Psoas muscle (tissue), 8 donors: ENCODE measurements at places on chromosomes 3 and 15.

DNA sequence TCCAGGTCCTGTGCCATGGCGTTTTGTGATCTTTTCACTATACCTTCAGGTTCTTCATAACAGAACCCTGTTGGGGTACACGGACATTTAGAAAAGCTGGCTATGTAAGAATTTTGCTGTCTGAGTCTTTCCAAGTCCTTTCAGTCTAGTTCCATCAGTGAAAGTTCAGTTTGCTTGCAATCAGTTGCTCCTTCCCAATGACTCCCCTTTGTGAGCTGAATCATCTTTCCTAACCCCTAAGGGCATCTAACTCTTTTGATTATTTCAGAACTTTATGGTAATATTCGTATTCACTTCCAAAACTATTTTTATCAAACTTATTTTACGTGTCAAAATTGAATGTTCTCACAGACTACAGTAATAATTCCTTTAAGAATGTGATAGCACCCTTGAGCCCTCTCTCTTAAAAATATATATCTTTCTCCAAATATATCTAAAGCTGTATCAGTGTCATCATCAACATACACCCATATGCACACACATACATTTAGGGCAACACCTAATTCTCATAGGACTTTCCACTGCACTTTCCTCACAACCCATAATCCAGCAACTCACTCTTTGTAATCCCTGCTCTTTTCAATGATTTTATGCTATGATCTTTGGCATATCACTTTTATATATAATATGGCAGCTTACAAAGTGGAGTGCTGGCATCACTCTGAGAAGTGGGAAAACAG, 263.7 kb downstream of the GBE1 start:
- no peak overlapping the region for H3K27ac ChIP-seq
- no peak overlapping the region for H3K4me3 ChIP-seq
- no peak for DNase-seq
- no peaks in the 10 kb centered on the region for H3K27me3 ChIP-seq

- H3K27me3 ChIP-seq = no peaks in the 10 kb centered on the region
- H3K36me3 ChIP-seq = no peaks in the 10 kb centered on the region
Observed at GRCh38 chr15:88656760-88657221, 18.0 kb downstream of the ISG20 start.

DNA sequence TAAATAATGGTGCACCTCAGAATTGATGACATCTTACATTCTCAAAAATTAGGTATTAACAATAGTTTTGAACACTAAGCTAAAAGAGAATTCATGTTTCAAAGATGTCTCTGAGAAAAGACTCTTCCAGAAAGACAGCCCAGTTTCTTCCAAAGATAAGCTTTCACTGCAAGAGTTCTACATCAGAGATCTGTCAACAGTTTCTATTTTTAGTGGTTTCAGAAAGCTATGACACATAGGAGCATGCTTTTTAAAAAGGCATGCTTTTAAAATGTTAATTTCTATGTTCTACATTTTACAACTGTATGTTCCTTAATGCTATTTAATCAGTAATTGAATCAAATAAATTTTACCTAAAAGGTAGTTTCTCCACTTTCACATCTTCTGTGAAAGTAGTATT, 88.2 kb downstream of the PLOD2 start:
- H3K27ac ChIP-seq = no peak overlapping the region
- no peak overlapping the region for H3K4me3 ChIP-seq
- no peaks in the 10 kb centered on the region for H3K27me3 ChIP-seq

DNA sequence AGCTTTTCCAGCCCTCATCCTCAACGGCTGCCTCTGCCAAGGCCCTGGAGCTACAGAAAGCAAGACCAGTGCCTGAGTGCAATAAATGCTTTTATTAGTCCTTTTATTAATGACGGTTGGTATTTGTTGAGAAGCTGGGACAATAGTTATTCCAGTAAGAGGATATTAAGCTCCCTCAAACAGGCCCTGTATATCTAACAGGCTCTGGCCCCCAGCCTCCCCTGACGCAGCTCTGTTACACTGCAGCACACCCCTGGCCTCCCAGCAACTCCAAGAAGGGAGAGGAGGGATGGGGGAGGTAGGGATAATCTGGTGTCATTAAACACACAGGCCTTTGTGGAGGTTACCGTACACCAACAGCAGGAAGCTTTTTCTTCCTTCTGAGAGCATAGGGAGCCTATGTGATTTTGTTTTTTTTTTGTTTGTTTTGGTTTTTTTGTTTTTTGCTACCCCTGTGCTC, 30.8 kb upstream of the MAGEF1 start:
- DNase-seq = no peak
- no peaks in the 10 kb centered on the region for H3K27me3 ChIP-seq
- no peaks in the 10 kb centered on the region for H3K36me3 ChIP-seq
- H3K4me3 ChIP-seq = no peak overlapping the region
- no peaks in the 10 kb centered on the region for H3K4me1 ChIP-seq
- H3K27ac ChIP-seq = no peak overlapping the region

DNA sequence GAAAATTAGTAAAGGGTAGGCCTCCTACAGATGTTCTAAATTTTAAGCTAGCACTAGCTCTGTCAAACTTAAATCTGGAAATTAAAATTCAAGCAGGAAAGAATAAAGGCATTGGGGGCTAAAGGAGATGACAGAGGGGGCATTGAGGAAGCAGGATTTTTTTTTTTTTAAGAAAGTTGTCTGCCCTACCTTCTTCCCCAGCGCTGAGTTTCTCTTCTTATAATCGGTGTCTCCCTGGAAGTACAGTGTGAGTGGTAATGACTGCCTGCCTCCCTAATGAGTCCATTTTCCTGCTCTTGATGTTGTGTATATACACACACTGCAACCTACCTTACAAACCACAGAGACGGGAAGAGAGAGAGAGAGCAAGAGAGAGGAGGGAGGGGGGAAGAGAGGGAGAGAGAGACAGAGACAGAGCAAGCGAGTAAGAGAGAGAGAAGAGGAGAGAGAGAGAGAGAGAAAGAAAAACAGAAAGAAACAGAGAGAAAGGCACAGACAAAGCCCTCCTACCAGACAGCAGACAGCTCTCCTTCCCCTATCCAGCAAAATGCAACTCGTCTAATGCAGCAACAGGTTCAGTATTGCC, 47.0 kb downstream of the ZBTB20 start:
- peak overlapping the region; percentile 68 for H3K4me3 ChIP-seq
- H3K27ac ChIP-seq = peak overlapping the region; percentile 83
- H3K27me3 ChIP-seq = no peaks in the 10 kb centered on the region
- DNase-seq = no peak
